ENCODE measurements at places on chromosomes 3 and 15. TPM values are rescaled to one million over a fixed set of nuclear protein-coding genes. Genes with fewer than 3 reads are reported as not detected.

DNA sequence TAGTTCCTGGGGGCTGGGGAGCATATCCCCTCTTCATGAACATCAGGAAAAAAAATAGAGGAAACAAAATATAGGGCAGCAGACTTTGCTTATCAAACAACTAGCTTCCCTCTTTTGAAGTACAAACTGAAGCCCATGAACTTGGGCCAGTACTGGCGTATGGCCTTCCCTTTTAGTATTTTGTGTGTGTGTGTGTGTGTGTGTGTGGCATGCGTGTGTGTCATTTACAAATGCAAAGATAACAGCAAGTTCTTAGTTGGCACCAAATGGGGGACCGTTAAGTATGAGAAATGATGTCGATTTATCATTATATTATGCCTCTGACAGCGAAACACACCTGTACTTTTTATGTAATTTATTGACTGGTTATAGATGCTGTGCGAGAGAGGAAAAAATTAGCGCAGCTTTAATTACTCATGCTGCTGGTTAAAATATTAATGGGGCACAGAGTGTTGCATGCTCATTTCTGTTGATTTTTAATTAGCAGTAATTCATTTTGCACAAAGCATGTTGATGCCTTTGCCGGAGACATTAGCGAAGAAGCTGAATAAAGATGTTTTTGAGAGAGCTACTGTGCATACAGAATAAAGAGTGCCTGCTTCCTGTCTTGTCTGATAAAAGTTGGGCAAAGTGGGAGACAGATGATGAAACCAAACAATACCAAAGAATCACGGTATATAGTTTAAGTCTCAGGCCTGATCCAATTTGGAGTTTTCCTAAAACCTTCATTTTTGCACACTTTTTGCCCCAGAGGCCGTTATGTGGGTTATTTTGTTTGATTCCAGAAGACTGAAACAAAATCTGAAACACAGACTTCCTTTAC is 297.1 kb downstream of the SATB1 start:
- peaks cover 32% of the 10 kb centered on the region for H3K4me1 ChIP-seq
- no peak overlapping the region for H3K27ac ChIP-seq
- no peak for DNase-seq

- DNase-seq = peak; percentile 74
- H3K4me1 ChIP-seq = peaks cover 9% of the 10 kb centered on the region
- no peak overlapping the region for H3K4me3 ChIP-seq
- H3K36me3 ChIP-seq = no peaks in the 10 kb centered on the region
These were observed 65.4 kb downstream of the RASGRF1 start for GRCh38 chr15:79025201-79025600.

Gene PLIN1
- 0.53 TPM for total RNA-seq

GRCh38 chr3:134675726-134676256 is 25.0 kb upstream of the KY start:
- H3K27ac ChIP-seq = no peak overlapping the region
- H3K36me3 ChIP-seq = no peaks in the 10 kb centered on the region
- H3K4me3 ChIP-seq = no peak overlapping the region
- no peaks in the 10 kb centered on the region for H3K4me1 ChIP-seq

GRCh38 chr3:196193133-196193735 is 18.0 kb downstream of the ZDHHC19 start:
- peak overlapping the region; percentile 94 for H3K27ac ChIP-seq
- no peak overlapping the region for H3K4me3 ChIP-seq
- H3K27me3 ChIP-seq = no peaks in the 10 kb centered on the region
- peaks cover 37% of the 10 kb centered on the region for H3K4me1 ChIP-seq
- H3K36me3 ChIP-seq = no peaks in the 10 kb centered on the region

GRCh38 chr3:27253831-27254230 is 115.4 kb downstream of the NEK10 start:
- no peak overlapping the region for H3K4me3 ChIP-seq
- no peaks in the 10 kb centered on the region for H3K36me3 ChIP-seq
- no peaks in the 10 kb centered on the region for H3K27me3 ChIP-seq
- H3K27ac ChIP-seq = no peak overlapping the region
- no peaks in the 10 kb centered on the region for H3K4me1 ChIP-seq

Gene GPR62
- total RNA-seq = not detected

Gene UPK1B
- not detected for total RNA-seq

DNA sequence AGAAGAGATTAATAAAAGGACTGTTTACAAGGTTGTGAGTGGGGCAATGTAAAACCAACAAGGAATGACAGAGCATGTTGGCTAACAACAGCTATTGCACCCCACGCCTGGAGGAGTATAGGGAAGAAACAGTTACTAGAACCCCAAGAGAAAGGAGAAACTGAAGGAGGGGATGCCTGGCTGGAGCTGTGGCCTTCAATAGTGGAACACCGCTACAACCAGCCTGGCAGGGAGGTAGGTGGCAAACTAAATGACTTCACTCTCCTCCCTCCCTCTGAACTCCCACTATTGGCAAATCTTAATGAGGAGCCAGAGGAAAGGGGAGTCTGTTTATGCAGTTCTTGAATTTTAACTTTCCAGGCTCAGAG is 7.2 kb upstream of the CD47 start:
- H3K4me3 ChIP-seq = no peak overlapping the region
- no peak overlapping the region for H3K27ac ChIP-seq
- no peak for DNase-seq
- no peaks in the 10 kb centered on the region for H3K27me3 ChIP-seq

Gene ASB14
- total RNA-seq = not detected

Gene GOLGA8G
- total RNA-seq = not detected

Gene COX5A
- total RNA-seq = 53.3 TPM

All from B cell (primary cell).